ENCODE measurements at places on chromosomes 12 and 14. TPM values are rescaled to one million over a fixed set of nuclear protein-coding genes. Genes with fewer than 3 reads are reported as not detected.

GRCh38 chr12:28027947-28028724 is 55.6 kb upstream of the PTHLH start:
- DNase-seq, result no peak

The CATSPERB gene
- 1.1 TPM for polyA plus RNA-seq

GRCh38 chr14:72476657-72477499 is 417.0 kb downstream of the DPF3 start:
- no peak for DNase-seq

DNA sequence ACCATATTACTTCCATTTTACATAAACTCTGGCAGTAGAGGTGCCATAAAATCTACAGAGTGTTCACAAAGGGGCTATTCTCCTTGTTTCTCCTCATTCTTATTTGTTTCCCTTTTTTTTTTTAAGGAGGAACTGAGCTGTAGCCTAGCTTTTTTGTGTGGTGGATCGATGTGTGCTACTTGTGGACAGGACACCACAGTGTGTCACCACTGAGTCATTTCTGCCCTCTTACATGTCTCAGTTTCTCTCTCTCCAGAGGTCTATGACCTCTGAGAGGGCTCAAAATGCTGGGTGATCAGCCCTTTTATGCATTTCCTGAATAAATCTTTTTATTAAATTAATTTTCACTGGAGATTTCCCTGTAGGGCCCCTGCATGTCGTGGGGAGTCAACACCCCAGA is 370.2 kb downstream of the ADGRD1 start:
- DNase-seq, result no peak

- DNase-seq, result no peak
These were observed 2.3 kb upstream of the ANGEL1 start for GRCh38 chr14:76814726-76815645.

- DNase-seq, result no peak
These were observed 13.9 kb downstream of the RAB15 start for GRCh38 chr14:64958201-64958600.

DNA sequence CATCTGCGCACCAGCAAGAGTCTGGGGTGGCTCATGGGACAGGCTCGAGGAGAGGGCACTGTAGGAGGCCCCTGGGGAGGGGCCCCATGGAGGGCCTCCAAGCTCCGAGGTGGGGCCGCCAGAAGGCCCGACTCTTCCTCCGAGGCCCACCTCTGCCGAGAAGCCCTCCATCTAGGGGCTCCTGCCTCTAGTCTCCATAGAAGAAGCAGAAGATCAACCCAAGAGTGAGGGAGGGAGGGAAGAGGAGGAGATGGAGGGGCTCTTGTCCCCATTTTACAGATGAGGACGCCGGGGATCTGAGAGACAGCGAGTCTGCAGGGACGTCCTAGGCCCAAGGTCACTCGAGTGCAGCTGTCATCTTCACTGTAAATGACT is 41.2 kb downstream of the DIO3 start:
- no peak for DNase-seq

The TRIM9 gene
- 1.9 TPM for polyA plus RNA-seq

DNA sequence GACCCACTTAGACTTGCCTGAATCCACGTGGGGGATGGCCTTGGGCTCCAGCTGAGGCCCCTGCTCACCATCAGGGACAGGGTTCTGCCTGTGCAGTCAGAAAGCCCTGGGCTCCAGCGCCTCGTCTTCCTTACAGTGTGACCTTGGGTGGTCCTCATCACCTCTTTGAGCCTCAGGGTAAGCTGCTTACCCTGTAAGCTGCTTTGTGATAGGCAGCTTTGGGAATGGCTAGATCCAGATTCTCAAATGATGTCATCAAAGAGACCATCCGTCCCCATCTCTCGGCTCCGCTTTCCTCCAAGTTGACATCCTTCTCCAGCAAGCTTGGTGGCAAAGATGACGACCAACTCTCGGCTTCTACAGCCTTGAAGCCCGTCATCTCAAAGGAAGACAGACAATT is 127.0 kb downstream of the ADCK1 start:
- DNase-seq, result no peak

DNA sequence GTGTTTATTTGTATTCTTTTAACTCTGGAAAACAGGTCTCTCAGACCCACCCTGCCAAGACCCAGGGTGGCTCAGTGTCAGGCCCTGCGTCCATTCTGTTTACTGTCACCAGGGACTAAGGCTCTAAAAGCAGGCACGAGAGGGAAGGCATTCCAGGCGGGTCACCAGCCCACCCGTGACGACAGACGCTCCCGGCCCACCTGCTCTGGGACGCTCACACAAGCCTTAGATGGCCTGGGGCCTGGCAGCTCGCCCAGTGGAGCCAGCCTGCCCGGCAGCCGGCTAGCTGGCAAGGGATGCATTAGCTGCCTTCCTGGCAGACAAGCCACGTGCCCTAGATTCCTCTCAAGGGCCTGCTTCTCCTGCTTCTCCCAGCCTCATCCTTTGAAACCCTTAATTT is 9.2 kb upstream of the NUAK1 start:
- no peak for DNase-seq

DNA sequence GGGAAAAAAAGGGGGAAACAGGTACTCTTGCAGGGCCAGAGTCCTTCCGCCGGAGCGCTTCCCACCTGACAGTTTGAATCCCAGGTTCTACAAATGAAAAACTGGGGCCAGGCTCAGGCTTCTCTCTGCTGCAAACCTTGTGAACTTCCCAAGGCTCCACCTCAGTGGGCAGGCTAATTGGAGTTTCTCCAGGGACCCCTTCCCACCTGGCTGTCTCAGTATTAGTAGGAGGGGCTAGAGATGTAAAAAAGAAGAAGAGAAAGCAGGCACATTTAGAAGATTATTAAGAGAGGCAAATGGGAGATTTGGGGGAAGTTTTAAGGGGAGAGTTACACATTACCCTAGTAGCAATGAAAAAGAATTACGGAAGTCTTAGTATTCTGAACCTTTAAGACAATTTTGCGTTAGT is 20.0 kb upstream of the CLEC2D start:
- DNase-seq, result peak; percentile 18

The LMO3 gene
- 2.0 TPM for polyA plus RNA-seq

DNA sequence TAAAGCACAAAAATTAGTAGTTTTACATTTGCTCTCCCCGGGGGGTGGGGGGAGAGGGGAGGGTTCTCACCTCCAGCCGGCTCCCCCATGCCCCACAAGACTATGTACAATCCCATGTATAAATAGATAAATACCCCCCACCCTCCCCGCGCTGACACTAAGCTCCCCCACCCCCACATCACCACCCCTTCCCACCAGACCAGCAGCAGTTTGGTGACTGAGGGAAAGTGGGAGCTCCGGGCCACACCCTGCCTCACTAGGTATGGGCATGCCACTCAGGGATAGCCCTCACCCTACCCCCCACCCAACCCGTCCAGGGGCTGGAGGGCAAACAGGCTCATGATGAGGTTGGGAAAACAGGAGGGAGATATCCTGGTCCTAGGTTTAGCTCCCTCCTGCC is 1.9 kb upstream of the PRKAG1 start:
- DNase-seq, result no peak

DNA sequence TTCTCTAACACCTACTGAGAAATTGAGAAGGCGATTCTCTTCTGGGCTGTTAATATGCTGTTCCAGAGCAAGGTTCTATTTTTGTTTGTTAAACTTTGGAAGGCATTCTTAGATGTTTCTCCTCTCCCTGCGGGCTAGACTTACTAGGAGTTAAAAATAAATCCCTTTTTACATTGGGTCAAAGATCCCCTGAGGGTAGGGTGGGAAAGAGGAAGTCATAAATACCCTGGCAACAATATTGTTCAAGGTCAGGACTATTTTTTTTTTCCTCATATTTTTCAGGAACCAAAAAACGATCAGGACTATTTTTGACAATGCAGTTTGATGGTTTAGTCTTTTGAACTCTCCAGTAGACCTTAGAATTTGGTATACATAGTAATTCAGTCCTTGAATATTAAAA is 12.0 kb upstream of the SLC2A14 start:
- no peak for DNase-seq

- no peak for DNase-seq
These were observed 118.3 kb upstream of the SCAF11 start for GRCh38 chr12:46108721-46109120.

GRCh38 chr12:25997201-25997963 is 38.9 kb downstream of the RASSF8 start:
- DNase-seq, result no peak

The KRT3 gene
- not detected for polyA plus RNA-seq

The KLRC2 gene
- polyA plus RNA-seq, result not detected

The TOMM20L gene
- 2.1 TPM for polyA plus RNA-seq

DNA sequence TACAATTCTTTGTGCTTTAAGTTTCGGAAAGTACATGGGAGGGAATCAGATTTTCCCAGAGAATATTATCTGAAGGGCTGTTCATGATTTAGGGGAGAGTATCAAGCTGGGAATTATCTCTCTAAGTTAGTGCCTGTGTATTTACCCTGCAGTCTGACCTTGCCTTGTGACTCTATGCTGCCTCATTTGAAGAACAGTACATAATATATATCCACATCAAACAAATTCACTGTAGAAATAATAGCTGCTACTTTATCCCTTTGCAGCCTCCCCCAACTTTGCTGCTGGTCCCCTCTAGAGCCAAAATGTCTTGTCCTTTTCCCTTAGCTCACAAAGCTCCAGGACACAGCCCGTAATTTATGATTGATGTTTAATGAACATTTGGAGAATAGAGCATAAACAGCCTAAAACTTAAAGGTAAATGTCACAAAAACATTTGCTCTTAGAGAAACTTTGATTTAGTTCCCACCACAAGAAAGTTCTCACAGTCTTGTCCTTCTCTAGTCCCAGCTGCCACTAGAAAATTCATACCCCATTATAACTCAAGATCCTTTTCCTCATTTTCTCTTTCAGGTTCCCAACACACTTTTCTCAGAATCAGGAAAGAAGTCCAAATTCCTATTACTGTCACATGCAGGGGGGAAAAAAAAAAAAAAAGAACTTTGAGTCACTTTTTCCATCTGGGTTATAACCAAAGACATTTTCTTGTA is 1009.6 kb downstream of the FLRT2 start:
- peak; percentile 83 for DNase-seq

The RNF212B gene
- polyA plus RNA-seq, result 1.0 TPM

The ZC3H14 gene
- 106 TPM for polyA plus RNA-seq

The JAG2 gene
- polyA plus RNA-seq, result 8.9 TPM

The ETFBKMT gene
- 5.3 TPM for polyA plus RNA-seq

DNA sequence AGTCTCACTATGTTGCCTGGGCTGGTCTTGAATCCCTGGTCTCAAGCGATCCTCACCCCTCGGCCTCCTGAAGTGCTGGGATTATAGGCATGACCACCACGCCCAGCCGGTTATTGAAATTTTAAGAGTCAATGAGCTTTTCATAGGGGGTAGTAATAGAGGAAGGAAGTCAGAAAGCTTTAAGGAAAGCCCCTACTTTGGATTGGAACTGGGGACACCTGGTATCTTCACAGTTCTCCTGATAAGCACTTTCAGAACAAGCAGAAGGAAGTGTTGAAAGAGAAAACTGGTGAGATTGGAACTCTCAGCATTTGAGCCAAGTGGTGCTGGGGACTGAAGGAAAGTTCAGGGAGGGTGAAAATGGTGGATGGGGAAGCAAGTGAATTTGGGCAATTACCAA is 5.1 kb downstream of the SLC4A8 start:
- DNase-seq, result no peak

GRCh38 chr14:54754623-54755386 is 147.8 kb downstream of the GCH1 start:
- no peak for DNase-seq

DNA sequence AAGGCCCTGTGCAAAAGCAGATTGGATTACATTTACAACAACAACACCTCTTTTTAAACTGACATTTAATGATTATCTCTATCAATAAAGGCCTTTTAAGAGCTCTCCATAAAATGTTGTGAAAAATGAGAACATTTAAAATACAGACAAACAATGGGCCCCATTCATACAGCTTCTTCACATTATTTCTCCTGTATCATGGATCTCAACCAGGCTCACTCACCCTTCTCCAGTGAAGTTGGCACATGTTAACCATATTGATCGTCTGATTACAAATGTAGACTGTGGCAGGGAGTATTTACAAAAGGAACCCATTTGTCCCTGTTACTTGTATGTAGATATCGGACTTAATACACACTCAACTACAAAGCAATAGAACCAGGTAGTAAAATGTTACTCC is 220.2 kb upstream of the BTG1 start:
- DNase-seq, result no peak

The KRT81 gene
- not detected for polyA plus RNA-seq

DNA sequence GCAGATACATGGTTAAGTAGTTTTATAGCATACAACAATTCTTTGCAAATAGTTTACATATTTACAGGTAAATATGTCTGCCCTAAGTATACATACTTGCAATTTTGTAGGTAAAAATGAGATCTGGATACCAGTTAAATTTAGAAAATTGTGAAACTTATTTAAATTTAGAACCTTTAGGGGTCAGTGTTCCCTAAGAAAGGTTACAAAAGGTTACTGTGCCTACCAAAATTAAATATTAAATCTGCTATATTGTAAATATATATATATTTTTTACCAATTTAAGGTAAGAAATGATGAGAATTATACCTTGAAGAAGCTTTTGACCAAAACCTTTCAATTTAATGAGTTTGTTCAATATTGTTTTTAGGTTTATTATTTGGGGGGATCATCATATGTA is 54.0 kb downstream of the MIPOL1 start:
- DNase-seq, result no peak

DNA sequence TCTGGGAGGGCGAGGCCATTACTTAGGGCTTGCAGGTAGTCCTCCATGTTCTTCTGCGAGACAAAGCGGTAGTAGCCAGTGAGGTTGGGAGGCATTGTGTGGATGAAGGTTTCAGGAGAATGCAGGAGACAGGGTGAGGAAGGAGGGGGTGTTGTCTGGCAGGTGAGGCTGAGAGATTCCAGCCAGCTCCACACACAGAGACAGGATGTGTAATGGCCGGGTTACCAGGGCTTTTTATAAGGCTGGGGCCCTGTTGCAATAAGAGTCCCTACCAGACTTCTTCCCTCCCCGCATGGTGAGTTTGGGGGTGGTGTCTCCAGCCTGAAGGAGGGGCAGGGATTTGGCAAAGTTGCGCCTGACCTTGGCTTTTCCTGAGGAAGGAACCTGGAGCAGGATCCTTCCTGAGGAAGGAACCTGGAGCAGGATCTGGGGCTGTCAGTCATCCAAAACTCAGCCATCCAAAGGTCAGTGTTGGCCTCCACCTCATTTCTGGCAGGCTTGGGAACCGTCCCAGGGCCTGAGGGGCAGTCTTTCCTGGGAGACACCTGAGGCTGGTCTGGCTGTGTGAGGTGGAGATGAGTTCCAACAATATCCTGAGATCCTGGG is at the start of gene RBP5:
RBP5 (minus strand) TSS at position 209 of the 606 bp plus-strand sequence; CDS start at position 95, 114 bp downstream.
- DNase-seq, result no peak

DNA sequence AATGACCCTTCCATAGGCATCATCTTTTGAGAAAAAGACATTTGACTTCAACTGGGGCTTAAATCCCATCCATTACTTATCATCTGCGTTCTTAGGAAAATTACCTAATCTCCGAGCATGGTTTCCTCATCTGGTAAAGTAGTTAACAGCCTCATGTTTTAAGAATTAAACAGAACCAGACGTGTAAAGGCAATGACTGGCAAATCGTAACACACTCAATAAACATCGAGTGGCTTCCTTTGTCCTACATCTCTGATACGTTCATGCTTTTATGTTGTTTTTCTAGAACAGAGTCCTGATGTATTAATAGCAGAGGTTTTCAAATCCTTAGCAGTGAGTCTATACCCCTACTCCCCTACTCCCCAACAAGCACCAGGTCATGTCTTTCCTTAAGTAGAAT is 189.7 kb upstream of the RGS6 start:
- no peak for DNase-seq
